ENCODE measurements at places on chromosomes 6 and 20.

- no peak for DNase-seq
These were observed 9.3 kb downstream of the SDHAF4 start for GRCh38 chr6:70575899-70576495.

DNA sequence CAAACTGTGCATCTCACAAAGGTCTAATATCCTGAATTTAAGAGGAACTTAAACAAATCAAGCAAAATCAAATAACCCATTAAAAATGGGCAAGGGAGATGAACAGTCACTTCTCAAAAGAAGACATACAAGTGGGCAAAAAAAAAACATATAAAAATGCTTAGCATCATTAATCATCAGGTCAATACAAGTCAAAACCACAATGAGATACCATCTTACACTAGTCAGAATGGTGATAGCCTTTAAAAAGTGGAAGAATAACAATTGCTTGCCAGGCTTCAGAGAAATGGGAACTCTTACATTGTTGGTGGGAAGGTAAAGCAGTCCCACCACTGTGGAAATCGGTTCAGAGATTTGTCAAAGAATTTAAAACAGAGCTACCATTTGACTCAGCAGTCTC is 646.7 kb upstream of the PTCHD4 start:
- no peak for DNase-seq

DNA sequence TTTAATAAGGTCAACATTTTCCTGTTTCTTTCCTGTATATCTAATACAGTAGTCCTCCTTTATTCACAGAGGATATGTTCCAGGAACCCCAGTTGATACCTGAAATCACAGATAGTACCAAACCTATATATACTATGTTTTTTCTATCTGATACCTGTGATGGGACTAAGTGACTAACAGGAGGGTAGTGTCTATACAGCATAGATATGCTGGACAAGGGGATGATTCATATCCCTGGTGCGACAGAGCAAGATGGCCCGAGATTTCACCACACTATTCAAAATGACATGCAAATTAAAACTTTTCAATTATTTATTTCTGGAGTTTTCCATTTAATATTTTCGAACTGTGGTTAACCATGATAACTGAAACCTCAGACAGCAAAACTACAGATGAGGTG is 281.1 kb downstream of the LAMA2 start:
- DNase-seq: no peak

GRCh38 chr6:129651291-129651691 is 58.7 kb downstream of the ARHGAP18 start:
- DNase-seq: no peak

DNA sequence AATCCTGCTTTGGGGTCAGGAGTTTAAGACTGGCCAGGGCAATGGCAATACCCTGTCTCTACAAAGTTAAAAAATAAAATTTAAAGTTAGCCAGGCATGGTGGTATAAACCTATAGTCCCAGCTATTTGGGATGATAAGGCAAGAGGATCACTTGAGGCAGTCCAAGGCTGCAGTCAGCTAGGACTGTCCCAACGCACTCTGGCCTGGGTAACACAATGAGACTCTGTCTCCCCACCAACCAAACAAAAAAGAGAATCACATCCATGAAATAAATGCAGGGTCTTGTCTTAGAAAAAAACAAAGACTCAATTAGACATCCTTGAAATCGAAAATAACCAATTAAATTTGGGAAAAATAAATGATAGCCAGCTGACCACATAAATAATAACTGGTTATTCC is 88.9 kb downstream of the PHIP start:
- DNase-seq: no peak

DNA sequence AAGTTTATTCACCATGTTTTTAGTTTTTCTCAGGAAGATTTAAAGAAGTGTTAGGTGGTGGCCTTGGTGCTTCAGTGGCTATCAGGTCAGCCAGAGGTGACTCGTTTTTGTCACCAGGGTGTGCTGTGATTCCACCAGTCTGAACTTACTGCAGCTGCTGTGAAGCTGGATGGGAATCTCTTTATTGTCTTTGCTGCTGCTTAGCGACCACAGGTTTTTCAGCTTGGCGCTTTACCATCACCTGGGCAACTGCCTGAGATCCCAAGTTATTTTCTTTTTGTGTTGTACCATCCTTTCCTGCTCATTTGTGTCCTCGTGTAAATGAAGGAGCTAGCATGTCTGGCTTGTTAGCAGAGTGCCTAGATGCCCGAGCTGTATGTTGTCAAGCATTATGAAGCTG is 146.9 kb downstream of the MACROD2 start:
- DNase-seq: no peak
